Pericardium fibroblast (primary cell): ENCODE measurements at places on chromosomes 2 and 18. TPM values are rescaled to one million over a fixed set of nuclear protein-coding genes. Genes with fewer than 3 reads are reported as not detected.

Gene SIX2
- total RNA-seq: 19.5 and 35.8 TPM in 2 replicates

Gene EFR3B
- total RNA-seq: 0.47 and 0.60 TPM in 2 replicates

Gene AAMP
- total RNA-seq: 87.8 and 112 TPM in 2 replicates

Gene RNF144A
- total RNA-seq: 2.2 and 20.3 TPM in 2 replicates

Gene MCM6
- 12.2 and 13.0 TPM in 2 replicates for total RNA-seq

Gene AKAIN1
- total RNA-seq: not detected in 2 replicates

Gene DSEL
- 23.8 and 32.3 TPM in 2 replicates for total RNA-seq

Gene FMNL2
- 12.4 and 16.5 TPM in 2 replicates for total RNA-seq

Gene ABCB11
- 1.2 TPM in 1 of 2 replicates, not detected in the other for total RNA-seq

Gene IL1F10
- not detected in 2 replicates for total RNA-seq

Gene AMER3
- total RNA-seq: not detected in 2 replicates

Gene C2orf80
- total RNA-seq: not detected in 2 replicates

Gene ZNF521
- total RNA-seq: 13.5 and 20.2 TPM in 2 replicates

Gene CD8B2
- not detected in 2 replicates for total RNA-seq

Gene GNLY
- not detected in 2 replicates for total RNA-seq

Gene ANKRD29
- 0.82 and 1.7 TPM in 2 replicates for total RNA-seq

Gene LBX2
- 1.9 and 3.2 TPM in 2 replicates for total RNA-seq

Gene DNAJC5G
- not detected in 2 replicates for total RNA-seq

Gene SERPINB12
- total RNA-seq: 0.12 TPM in 1 of 2 replicates, not detected in the other

Gene GPBAR1
- total RNA-seq: 0.47 TPM in 1 of 2 replicates, not detected in the other

Gene POTEJ
- total RNA-seq: not detected in 2 replicates

Gene TUBB8B
- total RNA-seq: not detected in 2 replicates
